ENCODE measurements at places on chromosomes 3 and 15.

DNA sequence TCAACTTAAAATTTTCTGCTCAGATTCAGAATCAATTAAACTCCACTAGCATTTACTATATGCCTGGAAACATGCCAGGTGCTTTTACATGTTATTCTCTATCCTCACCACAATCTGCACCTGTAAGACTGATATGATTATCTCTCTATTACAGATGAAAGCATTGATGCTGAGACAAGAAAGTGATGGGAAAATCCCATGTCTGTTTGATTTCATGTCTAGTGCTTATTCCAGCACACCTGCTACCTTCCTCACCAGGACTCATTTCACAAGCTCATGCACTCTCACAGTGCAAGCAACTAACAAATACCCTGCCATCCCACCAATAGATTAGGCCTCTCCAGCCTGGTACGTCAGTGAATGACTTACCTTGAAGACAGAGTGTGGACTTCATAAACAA lies 25.0 kb upstream of the BCL6 start:
- no peak for DNase-seq

DNA sequence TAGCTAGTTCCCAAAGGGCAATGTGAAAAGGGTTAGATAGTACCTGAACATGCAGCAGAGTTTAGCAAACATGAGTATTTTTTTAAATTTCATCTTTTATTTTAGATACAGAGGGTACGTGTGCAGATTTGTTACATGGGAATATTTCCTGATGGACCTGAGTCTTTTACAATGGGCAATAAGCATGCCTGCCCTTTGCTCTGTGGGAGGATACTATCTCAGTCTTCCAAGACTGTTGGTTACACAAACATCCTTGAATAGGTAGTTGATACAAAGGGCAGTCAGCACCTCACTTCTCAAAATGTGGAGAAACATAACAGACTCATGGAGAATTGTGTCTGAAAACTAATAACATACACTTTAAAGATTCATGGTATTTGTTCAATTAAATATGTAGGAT lies 103.3 kb downstream of the GOLIM4 start:
- DNase-seq = no peak

DNA sequence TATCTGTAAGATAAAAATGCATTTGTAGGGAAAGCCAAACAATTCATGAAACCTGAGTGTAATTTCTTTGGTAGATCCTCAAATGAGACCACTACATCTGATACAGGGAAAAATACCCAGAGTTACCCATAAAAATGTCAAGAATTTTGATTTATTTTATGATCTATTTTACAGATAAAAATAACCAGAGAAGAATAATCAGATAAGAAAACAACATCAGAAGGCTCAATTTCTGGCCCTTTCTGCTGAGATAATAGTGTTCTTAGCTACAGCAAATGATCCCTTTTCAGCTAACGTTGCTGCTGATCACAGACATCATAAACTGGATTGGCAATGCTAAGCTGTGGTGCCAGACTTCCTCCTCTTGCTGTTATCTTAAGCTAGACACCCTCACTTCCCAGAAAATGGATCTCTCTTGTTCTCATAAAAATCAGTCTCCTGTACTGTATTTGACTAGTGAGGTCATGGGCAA lies 21.3 kb upstream of the TMEM108 start:
- no peak for DNase-seq

DNA sequence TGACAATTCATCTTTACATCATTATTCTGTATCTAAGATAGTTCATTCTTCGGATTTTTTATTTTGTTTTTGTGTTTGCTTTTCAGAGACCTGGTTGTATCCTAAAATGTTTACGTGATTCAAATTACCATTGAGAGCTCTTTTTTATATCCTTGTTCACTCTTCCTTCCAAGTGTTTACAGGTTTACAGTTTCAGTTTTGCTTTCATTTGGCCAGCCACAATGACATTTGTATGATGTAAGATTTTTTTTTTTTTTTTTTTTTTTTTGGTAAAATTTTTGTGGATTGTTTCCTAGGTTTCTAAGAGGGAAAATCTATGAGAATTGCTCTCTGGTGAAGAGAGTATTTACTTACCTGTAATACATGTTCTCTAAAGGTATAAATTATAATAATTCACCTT lies 55.0 kb downstream of the SETD5 start:
- no peak for DNase-seq

- no peak for DNase-seq
These were observed 33.2 kb upstream of the ZFAND6 start for GRCh38 chr15:80026310-80026709.

GRCh38 chr3:96478496-96478895 lies 335.9 kb upstream of the EPHA6 start:
- DNase-seq = no peak

DNA sequence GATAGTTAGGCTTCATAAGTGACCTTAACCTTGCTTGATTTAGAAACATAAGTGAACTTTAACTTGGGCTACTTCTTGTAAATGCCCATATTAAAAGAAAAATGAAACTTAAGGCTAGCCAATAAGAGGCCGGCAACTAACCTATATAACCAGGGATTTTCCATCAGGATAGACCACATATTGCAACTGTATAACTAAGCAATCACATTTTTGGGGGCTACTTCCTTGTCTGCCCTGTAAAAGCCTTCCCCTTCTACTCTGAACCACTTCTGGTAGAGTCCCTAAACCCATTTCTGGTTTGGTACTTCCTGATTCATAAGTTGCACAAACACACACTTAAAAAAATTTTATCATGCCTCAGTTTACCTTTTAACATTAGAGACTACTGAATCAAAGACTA lies 150.9 kb upstream of the UBE2E2 start:
- no peak for DNase-seq

DNA sequence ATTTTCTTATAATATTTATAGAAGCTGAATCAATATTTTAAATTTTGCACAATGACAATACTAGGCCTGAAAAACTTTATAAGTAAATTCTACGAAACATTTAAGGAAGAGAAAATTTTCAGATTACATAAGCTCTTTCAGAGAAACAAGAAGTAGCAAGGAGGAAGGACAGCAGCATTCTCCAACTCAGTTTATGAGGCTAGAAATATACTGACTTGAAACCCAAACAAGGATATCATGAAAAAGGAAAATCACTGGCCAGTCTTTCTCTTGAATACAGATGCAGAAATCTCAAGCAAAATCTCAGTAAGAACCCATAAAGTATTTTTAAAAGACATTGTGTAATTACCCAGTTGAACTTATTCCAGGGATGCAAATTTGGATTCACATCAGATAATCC lies 121.3 kb downstream of the STAC start:
- no peak for DNase-seq

DNA sequence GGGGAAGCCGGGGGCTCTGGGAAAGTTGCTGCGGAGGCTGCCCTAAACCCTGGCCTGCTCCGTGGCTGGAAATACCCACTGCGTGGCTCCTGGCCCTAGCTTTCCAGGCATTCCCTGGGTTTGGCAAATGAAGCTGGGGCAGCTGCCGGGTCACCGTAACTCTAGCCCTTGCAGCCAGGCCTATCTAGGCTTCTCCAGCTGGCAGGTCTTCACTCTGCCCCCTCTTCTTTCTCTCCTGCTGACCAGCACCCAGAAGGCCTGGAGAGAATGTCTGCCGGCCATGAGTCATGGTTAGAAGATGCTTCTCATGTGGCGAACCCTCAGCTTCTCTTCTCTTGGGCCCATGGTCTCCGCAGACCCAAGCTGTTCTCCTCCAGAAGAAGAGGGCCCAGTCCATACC lies 5.6 kb upstream of the DLL4 start:
- no peak for DNase-seq

DNA sequence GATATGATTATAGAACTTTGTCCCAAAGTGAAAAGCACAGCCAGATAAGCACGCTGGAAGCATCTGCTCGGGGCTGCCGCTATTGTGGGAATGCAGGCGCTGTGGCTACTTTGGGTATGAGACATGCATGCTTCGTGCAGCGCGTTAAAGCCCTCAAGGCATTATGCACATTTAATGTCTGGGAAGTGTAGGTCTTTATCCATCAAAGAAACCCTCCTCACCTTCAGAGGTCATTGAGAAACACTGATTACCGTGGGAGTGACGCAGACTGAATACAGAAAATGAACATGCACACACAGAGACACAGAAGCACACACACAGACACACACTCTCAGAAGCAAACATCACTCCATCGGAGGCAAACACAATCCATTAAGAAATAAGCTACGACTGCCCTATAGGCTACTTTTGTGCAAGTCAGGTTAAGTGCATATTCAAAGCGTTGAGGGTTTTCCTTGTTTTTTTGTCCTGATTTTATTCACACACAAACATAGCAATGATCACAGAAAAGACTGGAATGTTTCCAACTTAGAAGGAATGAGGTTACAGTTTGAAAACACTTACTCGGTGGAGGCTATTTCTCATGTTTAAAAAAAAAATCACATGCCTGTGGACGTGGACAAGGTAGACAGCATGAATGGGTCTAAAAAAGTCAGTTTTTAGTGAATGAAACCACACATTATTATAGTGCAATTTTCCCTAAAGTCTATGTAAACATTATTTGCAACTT lies 68.5 kb downstream of the PLCH1 start:
- peak; percentile 85 for DNase-seq

DNA sequence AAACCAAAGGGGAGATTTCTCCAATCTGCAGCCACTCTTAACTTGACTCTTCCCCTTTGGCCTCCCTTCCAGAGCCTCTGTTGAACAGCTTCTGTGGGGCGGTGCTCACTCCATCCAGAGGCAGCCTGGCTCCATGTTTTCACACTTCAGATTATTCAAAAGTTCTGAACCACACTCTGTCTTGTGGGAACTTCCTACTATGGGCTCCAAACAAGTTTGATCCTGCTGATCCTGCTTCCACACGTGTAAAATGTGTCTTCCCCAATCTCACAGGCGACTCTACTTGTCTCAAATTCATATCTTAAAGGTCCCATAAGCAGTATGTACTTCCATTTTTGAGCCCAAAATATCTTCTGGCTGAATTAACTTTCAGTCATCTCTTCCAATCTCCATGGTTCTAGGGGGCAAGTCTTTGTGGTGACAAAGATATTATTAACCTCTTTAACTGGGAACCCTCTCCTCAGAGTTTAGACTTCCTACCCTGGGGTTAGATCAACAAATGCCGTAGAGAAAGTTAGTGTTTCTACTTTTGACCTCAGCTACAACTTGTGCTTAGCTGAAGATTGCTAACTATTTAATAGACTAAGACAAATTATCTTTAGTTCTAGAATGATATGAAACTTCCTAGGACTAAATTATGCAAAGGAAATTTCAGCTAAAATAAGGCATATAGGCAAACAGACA lies 176.3 kb upstream of the BCL6 start:
- no peak for DNase-seq

GRCh38 chr3:196519718-196520082 lies 4.6 kb upstream of the SMCO1 start:
- DNase-seq = no peak

DNA sequence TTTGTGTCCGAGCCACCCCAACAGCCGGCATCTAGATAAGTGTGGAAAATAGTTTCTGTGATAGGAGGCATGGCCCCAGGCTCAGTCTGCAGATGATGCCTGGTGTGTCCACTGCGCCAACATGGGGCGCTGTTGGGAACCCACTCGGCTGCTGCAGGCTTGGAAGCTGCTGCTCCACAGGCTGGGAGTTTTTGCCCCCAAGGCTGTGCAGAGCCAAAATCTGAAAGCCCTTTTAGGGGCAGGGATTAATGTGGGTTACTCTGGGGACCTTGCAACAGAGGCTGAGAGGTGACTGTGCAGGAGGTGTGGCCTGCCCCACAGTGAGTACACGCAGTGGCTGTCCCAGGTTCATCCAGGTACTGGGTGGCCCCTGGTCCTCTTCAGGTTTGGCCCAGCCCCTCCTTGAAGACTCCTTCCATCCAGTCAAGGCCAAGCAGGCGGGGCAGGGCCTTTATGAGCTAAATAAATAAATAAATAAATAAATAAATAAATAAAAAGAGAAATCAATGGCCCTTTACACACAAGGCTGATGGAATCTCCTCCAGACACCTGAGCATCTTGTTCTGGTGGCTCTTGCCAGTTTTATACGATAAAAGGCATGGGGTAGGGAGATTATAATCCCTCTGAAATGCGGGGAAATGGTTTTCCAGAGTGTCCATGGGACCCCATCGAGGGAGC lies 73.8 kb downstream of the AAGAB start:
- DNase-seq = no peak

DNA sequence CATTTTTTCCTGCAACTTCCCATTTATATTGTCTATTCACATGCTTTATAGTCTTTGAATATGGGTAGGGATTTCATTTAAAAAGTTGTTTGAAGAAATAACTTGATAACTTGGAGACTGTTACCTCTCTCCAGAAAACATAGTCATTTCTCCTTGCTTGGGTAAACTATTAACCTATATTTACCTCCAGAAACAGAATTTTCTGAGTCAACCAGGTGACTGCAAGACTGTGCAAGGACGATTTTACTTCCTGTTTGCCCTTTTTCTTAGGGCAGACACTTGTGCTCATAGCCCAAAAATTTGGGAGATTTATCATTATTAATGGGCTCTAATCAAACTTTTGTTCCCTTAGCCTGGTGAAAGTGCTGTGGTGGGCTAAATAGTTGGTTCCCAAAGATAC lies 14.3 kb upstream of the MOBP start:
- DNase-seq = no peak

DNA sequence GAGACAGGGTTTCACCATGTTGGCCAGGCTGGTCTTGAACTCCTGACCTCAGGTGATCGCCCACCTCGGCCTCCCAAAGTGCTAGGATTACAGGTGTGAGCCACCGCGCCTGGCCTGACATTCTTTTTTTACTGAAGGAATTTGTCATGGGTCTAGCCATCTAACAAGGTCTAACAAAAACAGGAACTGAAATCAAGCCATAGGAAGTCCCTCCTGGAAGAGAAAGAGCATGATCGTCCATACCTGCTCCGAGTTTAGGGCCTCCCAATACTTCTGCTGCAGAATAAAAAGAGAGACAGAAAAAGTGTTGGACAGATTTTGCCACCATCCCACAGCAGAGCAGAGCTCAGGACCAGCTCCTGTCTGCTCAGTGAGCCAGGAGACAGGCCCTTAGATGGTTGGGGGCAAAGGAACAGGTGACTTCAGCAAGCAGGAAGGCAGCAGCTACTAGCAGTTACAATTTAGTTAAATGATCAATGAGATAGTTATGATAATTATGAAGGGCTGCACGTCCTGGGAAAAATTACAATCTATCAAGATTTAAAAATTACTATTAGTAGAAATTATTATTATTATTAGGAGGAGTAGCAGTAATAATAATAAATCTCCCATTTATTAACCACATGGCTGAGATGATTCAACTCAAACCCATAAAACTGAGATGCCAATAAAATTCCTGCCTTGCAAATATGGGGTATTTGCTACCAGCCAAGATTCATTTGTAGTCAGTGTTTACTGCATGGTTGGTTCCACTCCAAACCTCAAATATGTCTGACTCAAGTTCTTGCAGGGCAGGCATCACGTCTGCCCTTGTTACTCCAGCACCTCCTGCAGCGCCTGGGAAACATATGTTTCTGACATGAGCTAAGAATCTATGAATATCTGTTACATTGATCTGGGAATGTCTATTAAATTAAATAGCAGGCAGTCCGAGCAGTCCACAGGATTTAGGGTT lies 40.1 kb downstream of the TMEM44 start:
- DNase-seq = peak; percentile 99

GRCh38 chr15:67161412-67161811 lies 93.0 kb downstream of the AAGAB start:
- no peak for DNase-seq

- no peak for DNase-seq
These were observed 71.6 kb downstream of the CHAC1 start for GRCh38 chr15:41024885-41025284.

GRCh38 chr3:7166460-7166859 lies 305.5 kb downstream of the GRM7 start:
- DNase-seq = no peak

GRCh38 chr3:134487406-134487805 lies 1.5 kb downstream of the CEP63 start:
- peak; percentile 39 for DNase-seq

GRCh38 chr3:194971009-194971408 lies 285.3 kb downstream of the FAM43A start:
- no peak for DNase-seq
